Fibroblast of mammary gland (primary cell): ENCODE measurements at places on chromosomes 7 and 10.
A peak's percentile ranks its signal among the peaks of the same experiment; 100 is the strongest.

GRCh38 chr7:136023134-136023869, 46.1 kb upstream of the MTPN start:
- DNase-seq, result no peak

GRCh38 chr10:33390046-33390445, 55.6 kb upstream of the NRP1 start:
- no peak for DNase-seq

DNA sequence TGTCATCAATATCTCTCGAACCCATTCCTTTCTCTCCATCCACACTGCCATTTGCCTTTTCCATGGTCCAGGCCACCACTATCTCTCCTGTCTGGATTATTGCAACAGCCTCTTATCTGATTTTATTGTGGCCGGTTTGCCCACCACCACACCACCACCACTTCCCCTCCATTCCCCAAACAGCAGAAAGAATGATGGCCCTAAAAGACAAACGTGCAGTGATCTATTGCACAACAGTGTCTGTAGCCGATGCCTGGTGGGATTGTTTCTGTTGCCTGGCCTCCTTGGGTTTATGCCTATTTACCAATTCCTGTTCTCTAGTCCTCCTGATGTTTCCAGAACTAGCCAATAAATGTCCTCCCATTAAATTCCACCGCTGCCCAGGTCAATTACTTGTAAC, 10.2 kb upstream of the ST8SIA6 start:
- no peak for DNase-seq

GRCh38 chr7:158814637-158815036, 14.7 kb downstream of the ESYT2 start:
- DNase-seq, result no peak

DNA sequence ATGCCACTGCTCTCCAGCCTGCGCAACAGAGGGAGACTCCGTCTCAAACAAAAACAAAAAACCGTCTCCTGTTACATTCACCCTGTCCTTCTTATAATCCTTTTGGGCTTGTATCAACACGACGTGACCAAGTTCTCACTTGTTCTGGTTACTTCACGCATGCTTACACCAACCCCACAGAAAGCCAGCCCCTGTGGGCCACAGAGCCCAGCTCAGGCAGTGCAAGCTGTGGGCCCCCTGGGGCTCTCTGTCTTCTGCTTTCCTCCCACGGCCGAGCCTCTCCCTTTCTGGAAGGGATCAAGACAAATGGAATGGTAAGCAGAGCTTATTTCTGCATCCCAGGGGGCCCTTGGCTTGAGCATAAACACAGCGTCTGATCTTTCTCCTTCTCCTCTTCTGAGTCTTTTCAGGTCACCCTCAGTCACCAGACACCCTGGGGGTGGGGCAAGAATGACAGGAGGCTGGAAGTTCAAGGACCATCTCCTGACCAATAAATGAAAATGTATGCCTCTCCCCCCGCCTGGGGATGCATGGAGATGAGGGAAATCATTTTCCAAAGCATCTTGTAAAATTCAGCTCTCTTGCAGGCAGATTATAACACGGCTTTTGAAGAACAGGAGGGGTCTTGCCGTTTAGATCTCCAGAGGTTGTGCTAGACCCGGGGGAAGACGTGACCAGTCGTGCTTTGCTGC, 19.0 kb upstream of the TRIM56 start:
- DNase-seq, result peak; percentile 11

GRCh38 chr10:124728071-124728829, 15.9 kb downstream of the FAM53B start:
- DNase-seq, result peak; percentile 56

GRCh38 chr10:71187600-71187999, 24.8 kb upstream of the UNC5B start:
- DNase-seq, result peak; percentile 35

DNA sequence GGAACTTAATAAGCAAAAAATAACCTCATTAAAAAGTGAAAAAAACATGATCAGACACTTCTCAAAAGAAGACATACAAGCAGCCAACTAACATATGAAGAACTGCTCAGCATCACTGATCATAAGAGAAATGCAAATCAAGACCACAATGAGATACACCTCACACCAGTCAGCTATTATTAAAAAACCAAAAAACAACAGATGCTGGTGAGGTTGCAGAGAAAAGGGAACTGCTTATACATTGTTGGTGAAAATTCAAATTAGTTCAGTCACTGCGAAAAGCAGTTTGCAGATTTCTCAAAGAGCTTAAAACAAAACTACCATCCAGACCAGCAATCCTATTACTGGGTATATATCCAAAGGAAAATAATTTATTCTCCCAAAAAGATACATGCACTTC, 513.3 kb downstream of the MDFIC start:
- no peak for DNase-seq

GRCh38 chr10:112732277-112732921, 217.6 kb upstream of the TCF7L2 start:
- peak; percentile 65 for DNase-seq

- DNase-seq, result no peak
Measured at GRCh38 chr7:22823142-22823497, 471 bp upstream of the TOMM7 start.

- DNase-seq, result peak; percentile 77
Measured at GRCh38 chr10:113103131-113103840, 153.2 kb downstream of the TCF7L2 start.

- no peak for DNase-seq
Measured at GRCh38 chr7:96531331-96531730, 178.3 kb downstream of the SEM1 start.

DNA sequence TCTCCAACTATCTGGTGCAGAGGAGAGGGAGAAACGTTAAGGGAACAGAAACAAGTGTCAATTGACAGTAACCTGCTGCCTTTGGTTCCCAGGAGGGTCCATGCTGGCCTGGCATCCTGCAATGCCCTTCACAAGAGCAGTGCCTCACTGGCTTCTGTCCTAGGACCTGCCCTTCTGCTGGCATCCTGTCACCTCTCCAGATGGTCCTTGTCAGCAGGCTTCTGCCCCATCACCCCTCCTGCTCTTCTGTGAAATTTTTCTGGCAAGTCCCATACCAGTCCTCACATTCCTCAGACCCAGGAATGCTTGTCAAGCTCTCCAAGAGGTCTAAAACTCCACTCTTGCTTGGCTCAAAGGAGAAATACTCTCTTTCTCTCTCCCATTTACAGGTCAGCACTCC, 34.2 kb downstream of the C10orf67 start:
- no peak for DNase-seq

- DNase-seq, result no peak
Measured at GRCh38 chr10:43225004-43225786, 41.7 kb downstream of the RASGEF1A start.

DNA sequence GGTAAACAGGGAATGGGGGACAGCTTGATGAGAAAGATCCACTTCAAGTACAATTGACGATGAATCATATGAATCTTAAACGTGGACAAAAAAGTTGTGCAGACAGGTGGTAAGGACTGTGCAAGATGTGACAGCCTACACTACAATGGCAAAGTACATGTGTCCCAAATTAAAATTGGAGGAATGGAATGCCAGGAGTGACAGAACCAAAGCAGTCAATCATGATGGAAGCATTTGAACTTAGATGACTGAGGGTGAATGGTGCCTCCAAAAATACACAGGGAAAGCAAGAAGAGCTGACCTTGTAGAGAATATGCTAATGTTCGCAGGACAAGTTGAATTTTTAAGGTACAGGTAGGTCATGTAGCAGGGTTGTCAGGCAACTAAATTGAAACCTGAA, 150.3 kb upstream of the WNT16 start:
- no peak for DNase-seq

DNA sequence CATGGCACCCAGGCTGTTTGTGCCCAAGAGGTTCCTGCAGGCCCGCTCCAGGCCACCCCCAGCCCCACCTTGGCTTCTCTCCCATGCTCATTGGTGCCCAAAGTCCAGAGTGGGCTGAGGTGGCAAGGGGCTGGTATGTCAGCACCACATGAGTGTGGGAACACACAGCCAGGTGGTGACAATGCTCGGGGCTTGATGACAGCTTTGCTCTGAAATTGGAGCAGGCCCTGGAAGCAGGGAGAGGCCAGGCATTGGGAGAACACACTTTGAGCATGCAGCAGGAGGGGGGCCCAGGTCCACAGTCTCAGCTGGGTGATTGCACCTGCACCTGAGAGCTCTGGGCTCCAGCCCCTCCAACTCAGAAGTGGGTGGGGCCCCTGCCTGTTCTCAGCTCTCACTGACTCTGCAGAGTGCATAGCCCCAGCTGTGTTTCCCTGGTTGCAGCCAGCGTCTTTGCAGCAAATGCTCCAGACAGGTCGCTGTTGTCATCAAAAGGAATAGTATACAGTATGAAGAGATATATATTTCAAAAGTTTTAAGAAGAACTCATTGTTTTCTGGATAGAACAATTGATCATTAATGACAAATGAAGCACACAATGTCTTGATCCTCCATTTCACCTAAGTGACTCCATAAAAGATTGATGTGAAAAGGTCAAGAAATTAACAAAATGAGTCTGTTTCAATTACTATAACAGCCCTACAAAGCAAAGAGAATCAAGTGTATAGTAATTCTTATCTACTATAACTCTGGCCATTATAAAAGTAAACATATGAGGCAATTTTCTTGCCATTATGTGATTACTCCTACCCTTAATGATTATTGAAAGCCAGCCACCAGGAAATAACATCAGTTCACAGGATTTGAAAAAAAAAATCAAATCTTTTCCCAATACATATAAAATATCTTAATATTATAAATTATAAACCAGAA, 848.1 kb downstream of the PCDH15 start:
- no peak for DNase-seq

- no peak for DNase-seq
Measured at GRCh38 chr10:116007256-116007891, 265.6 kb downstream of the GFRA1 start.

DNA sequence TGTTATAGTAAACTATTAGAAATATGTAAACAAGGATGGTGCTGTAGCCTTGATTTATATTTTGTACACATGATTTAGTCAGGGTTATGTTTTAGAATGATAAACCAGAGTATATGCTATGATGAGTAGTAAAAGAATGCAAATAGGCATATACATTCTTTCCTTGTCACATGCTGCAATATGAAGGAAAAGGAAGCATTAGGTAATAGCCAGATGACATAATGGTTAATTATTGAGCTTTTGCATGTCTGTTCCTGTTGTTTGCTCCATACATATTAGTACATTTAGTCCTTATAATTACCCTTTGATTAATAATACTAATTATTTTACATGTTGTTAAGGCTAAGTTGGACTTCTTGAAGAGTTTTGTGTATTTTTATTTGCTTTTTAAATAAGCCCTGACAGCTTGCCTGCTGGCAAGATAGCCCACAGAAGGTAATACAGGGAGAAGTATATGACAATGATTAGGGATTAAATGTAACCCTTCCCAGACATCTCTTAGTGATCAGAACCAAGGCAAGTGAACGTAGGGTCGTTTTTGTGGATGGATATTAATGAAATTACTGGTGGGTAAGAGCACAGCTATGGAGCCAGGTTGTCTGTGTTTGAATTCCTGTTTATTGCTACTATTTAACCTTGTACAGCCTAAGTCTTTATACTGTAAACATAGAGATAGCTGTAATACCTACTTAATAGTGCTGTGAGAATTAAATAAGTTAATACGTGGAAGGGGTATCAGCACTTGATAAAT, 68.4 kb downstream of the PHTF2 start:
- peak; percentile 49 for DNase-seq

GRCh38 chr7:85851571-85852193, 664.8 kb upstream of the SEMA3D start:
- DNase-seq, result peak; percentile 73

- DNase-seq, result no peak
Measured at GRCh38 chr10:50928190-50928552, 42.7 kb upstream of the A1CF start.

- DNase-seq, result peak; percentile 50
Measured at GRCh38 chr7:119996634-119997033, 276.3 kb upstream of the KCND2 start.

GRCh38 chr10:52678611-52679010, 94.0 kb downstream of the MBL2 start:
- no peak for DNase-seq

- peak; percentile 46 for DNase-seq
Measured at GRCh38 chr10:15348579-15348978, 22.5 kb downstream of the FAM171A1 start.

DNA sequence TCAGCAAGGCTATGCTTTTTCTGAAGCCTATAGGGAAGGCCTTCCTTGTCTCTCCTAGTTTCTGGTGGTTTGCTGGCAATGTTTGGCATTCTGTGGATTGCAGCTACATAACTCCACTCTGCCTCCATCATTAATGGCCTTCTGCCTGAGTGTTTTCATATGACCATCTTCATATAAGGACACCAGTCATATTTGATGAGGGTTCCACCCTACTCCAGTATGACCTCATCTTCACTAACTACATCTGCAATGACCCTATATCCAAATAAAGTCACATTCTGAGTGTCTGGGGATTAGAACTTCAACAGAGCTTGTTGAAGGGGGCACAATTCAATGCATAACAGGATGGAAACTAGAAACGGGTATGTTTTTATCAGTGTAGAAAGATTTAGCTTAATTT, 22.1 kb downstream of the CAV1 start:
- peak; percentile 59 for DNase-seq

DNA sequence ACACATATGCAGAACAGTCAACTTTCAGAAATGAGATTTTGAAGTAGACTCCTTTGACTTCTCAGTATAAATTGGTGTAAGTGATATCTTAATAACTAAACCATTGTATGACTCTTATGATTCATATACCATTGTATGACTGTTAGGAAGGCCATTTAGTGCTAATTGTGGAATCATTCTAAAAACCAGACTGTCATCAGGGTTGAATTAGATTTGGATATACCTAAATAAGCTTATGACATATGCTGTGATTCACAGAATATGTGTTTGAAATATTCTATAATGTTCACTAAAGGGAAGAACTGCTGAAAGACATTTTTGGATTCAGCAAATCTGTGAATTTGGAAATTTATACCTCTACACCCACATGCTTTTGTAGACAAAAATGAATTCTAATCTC, 438.1 kb downstream of the MDFIC start:
- peak; percentile 57 for DNase-seq

DNA sequence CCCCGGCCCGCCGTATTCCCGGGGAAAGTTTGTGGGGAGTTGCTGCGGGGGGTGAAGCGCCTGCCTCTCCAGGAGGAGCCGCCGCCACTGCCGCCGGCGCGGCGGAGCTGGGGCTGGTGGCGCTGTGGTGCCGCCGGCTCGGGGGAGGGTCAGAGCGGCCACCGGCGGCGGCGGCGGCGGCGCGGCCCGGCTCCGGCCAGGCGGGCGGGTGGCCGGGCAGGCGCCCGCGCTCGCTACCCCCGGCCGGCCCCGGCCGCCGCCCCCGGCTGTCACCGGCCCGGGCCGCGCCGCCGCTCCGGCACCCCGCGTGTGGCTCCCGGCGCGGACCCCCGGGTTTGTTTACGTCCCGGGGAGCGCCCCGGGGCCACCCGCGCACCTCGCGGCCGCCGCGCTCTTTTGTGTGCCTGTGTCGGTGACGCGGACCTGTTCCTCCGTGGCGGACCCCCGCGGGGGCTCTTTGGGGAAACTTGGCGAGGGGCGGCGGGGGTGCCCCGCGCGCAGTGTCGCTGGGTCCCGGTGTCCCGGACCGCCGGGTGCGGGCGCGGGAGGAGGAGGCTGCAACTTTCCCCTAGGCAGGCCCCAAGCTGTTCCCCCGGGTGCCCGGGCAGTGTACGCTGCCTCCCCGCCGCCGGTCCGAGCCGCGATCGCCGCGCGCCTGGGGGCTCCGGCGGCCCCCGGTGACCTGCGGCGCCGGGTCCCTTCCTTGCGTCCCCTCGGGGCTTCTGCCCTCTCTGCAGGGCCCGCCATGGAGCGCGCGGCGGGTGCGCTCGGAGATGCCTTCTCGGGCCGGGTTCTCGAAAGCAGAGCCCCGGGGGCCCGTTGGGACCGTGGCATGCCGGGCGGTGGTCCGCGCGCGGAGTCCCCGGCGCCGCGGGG, 593 bp upstream of the CUX1 start:
- DNase-seq, result peak; percentile 28
